ENCODE measurements at places on chromosomes 11 and 22.

DNA sequence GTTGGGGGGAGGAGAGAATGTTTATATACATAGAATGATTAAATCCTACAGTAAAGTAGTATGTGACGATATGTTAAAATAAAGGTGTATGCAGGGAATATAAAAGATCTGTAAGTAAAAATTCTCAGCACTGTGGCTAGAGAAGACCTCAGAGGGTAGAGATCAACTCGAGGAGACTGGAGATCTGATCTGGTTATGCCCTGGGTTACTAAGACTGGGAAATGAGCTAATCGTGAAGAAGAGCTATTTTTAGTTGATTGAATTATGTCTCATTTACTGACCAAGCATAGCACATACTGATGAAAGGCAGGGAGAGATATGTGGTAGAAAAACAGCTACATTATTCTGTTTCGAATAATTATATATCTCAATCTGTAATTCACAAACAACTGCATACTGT lies 42.8 kb upstream of the ALKBH3 start:
- no peak for DNase-seq

DNA sequence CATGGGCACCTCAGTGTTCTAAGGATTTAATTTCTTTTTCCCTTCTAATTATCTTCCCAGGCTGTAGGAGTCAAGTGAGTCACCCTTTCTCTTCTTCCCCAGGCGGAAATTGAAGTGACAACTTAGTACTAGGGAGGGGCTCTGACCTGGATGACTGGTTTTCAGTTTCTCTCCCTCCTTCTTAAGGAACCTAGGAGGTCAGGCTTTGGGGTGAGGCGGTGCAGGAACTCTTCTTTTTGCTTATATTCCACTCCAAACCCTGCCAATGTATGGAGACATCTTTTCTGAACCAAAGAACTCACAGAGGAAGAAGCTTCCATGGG lies 12.6 kb downstream of the ZDHHC5 start:
- DNase-seq, result no peak

GRCh38 chr11:133823211-133823610 lies 22.1 kb downstream of the SPATA19 start:
- DNase-seq, result no peak

- peak; percentile 76 for DNase-seq
These were observed 4.5 kb upstream of the CREB3L1 start for GRCh38 chr11:46272816-46273427.

DNA sequence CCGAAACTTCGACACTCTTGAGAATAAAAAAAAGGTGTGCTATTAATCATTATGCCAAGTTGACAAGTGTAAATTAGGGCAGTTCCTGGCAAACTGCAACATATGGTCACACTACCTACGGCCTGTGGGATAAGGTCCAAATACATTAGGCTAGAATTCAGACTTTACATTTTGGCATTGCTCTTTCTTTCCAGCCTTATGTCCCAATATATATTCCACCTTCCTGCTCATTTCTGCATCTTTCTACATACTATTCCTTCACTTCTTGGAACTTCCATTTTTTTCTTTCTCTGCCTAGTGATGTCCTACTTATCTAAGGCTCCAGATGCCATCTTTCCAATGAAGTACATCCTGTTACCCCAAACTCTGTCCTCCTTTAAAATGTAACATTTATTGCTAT lies 577.2 kb downstream of the LRRC4C start:
- no peak for DNase-seq

DNA sequence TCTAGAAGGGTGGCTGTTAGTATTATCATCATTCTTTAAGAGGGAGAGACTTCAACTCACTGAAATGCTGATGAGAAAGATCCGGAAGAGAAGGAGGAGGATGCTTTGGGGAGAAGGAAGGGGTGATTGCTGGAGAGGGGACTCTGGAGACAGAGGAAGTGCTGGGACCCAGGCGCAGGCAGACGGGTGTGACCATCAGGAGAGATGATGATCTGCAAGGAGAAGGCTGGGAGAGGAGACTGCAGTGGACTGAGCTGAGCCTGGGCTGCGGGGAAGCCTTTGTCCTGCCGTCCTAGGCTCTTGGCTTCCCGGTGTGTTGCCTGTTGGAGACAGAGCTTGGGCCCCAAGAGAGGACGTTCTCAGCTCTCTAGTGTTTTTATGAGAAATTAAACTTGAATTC lies 22.6 kb downstream of the RASD2 start:
- DNase-seq, result no peak

DNA sequence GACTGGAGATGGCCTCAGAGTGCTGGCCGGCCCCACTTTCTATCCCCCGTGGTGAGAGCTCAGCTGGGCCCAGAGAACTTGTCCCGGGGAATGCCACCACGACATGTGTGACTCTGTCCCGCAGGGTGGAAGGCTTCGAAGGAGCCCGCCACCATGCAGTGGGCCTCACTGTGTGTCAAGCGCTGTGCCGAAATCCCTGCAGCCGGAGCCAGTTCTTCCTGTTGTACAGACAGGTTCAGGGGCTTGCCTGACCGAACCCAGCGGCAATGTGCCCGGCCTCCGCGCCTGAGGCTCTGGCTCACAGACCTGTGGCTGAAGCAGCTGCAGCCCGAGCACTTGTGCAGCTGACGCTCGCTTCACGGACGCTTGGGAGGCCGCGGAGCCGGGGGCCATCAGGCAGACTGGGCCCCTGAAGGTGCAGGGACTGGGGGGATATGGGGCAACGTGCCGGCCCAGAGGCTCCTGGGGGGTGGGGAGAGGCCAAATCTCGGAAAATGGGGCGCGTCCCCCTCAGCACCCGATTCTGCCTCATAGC lies 650 bp downstream of the PPM1F start:
- peak; percentile 48 for DNase-seq
